ENCODE measurements at places on chromosomes 11 and 22.

DNA sequence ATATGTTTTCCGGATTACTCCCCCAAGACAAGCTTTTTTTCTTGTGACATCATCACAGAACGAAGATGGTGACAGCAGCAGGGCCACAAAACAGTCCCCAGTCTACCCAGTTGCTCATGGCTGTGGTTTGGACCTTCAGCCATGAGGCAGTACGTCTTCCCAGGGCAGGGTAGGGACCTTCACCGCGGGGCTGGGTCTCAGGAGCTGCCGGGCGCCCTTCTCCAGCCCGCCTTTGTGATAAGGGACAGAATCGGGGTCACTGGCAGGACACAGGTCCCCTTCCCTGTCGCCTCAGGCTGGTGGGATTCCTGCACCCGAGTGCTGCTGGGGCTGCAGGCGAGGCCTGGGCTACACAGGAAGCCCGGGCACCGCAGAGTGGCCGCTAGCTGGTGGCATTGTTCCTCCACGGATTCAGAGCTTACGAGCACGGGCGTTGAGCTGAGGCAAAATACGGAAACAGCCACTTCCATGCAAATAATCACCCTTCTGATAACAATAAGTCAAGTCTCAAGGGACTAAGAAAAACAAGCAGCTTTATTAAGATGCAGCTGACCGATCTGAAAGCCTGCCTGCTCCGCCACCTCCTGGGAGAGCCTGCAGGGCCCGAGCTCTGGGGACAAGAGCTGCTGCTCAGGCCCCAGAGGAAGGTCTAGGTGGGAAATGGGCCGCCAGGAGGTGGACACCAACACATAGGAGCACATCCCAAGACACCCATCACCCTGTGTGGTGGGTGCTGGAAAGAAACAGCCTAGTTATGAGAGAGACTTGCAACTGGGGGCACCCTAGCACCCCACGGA, 12.3 kb downstream of the TBX1 start:
- DNase-seq = no peak

DNA sequence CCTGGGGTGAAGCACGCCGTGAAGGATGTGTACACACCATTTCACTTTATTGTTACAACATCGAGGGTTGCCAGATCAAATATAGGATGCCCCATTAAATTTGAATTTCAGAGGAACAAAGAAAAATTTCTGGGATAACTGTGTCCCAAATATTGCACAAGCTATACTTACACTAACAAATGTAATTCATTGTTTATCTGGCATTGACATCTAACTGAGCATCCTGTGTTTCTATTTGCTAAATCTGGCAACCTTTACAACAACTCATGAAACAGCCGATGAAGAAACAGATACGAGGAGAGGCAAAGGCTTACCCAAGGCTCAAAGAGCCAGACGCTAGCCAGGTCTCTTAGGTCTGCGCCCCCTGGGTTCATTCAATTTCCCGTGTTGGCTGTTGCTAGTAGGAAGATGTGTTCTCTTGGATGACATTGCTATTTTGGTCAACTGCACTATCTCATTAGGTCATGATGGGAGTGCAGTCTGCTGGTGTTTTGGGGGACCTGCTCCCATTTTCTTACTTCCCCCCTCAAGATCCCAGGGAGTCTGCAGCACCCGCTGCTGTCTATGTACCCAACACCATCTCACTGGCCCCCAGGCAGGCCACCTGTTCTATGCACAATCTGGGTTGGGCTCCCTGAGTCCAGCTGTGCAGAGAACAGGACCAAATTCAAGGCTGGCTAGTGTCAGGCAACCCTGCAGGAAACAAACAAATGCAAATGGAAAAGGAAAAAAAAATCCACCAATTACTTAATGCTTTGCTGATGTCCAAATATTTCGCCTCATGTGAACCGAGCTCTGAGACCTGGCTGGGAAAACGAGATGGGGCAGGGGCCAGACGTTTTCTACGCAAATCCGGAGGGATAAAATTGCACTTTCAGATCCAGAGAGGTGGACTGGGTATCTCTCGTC, 560.9 kb downstream of the MIAT start:
- DNase-seq = no peak

DNA sequence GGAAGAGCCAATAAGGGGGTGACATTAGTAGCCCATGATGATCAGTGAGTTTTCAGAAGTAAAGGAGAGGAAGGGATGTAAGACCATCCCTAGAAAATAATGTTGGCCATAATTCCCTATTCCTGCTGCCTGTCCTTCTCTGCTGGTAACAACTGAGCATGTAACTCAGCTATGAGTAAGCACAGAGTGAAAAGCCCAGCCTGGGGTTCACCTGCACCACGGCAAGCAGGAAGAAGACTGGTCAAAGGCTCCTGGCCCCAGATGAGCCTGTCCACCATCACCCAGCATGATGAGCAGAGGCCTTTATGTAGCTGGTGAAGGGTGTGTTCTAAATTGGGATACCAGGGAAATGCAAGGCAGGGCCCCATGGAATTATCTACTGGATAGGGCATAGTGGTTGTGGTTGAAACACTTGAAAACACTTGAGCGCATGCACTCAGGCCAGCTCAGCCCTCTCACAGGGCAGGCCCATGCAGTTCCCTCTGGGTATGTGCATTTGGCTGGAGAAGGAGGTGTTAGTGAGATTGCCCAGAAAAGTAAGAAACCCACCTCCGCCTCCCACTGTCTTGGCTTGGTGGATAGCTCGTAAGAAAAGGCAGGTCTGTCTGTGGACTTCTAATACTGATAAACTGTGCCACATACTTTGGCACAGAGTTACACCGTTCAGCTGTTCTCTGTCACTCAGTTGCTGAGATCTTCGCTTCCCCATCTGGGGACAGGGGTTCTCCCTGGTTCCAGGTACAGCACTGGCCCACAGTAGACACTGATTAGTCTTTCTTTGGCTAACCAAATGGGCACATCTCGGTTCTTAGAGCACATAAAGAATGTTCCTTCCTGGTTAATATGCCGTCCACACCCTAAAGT, 86.8 kb downstream of the AMOTL1 start:
- DNase-seq = no peak

GRCh38 chr22:28179392-28179791, 260.3 kb upstream of the PITPNB start:
- no peak for DNase-seq

- no peak for DNase-seq
Measured at GRCh38 chr11:69746752-69747742, 28.1 kb downstream of the FGF4 start.

- no peak for DNase-seq
Measured at GRCh38 chr11:33753304-33753967, 17.2 kb upstream of the CD59 start.

GRCh38 chr22:20615533-20616450, 108.4 kb downstream of the MED15 start:
- DNase-seq = no peak

GRCh38 chr11:134024420-134025081, 44.3 kb upstream of the JAM3 start:
- no peak for DNase-seq

DNA sequence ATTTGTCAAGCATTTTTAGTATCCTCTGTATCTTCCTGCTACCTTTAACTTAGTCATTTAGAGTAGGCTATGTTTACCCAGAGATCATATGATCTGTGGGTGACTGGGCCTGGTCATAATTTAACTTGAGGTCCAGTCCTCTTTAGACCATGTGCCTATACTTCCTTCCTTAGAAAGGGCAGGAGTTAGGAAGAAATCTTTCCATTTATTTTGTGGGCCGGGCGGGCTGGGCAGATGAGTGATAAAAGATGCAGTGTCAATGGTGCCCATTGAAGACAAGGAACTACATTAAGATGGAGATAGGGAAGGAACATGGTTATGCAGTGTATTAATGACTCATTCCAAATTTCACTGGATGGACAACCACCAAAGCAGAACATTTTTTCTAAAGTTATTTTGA, 30.9 kb upstream of the PDE3B start:
- DNase-seq = no peak

DNA sequence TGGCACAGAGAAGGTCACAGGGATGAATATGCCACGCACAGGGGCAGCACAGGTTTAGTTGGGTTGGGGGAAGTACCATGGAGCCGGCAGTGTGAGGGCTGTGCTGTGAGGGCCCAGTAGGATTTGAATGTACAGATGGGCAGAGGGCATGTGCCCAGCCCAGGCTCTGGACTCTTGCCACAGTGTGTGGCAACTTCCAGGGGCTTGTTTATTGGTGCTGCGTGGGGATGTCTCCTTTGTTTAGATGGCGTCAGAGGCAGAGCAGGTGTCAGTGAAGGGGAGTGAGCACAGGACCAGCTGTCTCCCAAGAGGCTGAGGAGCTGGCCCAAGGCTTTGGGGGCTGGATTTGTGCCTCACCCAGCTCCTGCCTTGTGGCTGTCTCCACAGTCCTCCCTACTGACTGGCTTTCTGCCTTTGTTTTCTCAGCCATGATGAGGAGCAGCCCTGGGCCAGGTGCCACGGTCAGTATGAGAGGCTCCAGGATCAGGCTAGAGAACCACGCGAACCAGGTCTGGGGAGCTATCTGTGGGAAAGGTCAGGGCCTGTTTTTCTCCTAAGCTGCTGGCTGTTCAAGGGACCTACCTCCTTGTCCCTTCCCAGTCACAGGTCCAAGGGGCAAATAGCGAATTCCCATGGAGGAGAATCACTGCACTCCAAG, 21.9 kb downstream of the SUN2 start:
- DNase-seq = peak; percentile 95

DNA sequence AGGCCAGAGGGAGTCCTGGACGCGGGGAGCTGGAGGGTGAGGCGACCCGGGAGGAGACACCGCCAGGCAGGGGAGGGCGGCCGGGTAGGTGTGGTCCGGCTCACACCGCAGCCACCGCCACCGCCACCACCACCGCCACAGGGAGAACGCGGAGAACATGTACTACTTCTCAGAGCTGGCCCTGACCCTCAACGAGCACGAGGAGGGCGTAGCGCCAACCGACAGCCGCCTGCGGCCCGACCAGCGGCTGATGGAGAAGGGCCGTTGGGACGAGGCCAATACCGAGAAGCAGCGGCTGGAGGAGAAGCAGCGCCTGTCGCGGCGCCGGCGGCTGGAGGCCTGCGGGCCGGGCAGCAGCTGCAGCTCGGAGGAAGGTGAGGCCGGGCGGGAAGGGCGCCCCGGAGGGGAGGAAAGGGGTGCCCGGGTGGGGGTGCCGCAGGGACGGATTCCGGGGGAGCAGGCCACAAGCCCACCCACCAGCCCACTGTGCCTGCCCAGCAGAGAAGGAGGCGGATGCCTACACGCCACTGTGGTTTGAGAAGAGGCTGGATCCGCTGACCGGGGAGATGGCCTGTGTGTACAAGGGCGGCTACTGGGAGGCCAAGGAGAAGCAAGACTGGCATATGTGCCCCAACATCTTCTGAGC, 62.8 kb downstream of the MORC2 start:
- peak; percentile 77 for DNase-seq

DNA sequence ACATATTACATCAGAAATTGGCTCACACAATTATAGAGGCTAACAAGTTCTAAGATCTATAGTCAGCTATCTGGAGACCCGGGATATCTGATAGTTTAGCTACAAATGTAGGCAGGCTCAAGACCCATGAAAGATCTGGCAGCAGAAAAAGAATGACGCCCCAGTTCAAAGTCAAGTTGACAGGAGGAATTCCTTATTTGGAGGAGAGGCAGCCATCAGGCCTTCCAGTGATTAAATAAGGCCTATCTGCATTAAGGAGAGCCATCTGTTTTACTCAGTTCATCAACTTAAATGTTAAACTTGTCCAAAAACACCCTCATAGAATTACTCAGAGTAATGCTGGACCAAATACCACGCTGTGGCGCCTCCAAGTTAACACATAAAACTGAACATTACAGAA, 1402.6 kb downstream of the FAM181B start:
- DNase-seq = no peak

DNA sequence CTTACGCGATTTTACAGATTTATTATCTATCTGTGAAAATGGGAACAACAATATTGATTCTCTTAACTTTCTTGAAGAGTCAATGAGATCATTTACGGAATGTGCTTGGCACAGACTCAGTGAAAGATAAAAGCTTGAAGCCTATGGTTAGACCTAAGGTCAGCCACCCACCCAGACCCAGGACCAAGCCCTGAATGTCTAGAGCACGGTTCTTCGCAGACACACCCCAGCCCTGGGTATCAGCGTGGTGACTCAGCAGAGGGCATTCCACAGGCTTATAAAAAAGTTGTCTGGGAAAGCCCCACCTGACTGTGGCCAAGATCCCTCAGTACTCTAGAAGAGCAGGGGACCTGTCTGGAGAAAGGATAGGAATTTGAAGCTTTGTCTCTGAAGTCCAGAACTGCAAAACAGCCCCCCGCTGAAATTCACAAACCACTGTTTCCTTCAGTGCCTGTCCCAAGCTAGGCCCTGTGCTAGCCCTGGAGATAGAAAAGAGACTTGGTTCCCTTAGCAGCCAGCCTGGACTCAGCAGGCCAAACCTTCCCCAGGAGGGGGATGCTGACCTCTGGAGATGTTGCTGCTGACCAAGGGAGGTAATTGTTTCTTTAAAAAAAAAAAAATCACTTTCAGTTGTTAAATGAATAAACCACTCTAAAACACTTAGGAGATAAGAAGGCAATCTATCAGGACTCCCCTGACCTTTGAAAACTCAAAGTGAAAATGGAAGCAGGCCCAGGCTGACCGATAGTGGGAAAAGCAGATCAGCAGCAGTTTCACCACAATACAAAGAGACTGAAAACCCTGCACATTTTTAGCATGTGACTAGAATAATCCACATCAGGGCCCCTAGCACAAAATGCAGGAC, 114.0 kb downstream of the ABTB2 start:
- no peak for DNase-seq

DNA sequence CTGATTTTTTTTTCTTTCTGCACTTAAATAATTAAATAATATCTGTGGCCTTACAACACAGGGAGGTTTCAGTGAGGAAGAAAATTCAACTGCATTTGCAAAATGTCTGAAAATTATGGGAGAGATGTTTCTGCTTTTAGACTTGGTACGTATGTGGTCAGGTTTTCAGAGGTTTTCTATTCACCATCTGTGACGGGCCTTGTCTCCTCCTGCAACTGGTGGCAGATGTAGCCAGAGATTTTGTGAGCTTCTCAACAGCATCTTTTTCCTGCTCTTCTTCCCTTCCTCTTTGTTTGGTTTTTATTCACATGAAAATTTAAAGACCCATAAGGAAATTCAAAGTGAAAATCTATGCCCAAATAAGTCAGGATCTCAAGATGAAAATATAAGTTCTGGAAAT, 38.3 kb downstream of the ZBTB16 start:
- no peak for DNase-seq

DNA sequence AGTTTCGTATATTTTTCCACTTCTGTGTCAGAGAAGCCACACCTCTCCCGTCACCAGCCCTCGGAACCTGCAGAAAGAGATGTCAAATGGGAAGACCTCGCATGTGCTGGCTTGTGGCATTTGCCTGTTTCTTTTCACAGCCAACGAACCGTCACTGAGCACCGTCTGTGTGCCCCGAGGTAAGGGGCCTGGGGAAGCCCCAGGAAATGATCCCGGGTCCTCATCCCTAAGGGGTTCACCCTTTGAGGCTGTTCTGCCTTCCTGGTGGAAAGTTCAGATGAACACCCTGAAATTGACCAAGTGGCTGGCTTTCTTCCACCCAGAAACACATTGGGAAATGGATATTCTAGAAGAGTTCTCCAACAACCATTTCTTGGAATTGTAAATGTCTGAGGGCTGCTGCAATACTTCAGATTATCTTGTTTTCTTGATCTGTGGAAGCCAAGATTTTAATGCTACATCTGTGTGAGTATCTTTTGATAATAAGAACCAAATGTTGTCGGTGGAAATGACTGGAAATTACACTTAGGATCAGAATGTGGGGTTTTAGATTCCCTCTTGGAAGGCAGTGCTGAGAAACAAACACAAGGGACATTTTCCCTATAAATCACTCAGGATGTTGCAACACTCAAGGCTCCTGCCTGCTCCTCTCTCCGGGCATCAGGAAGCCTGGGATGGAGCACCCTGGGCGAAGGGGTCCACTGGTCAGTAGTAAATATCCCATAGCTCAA, 37.6 kb downstream of the RIBC2 start:
- DNase-seq = no peak

Data from esophagus muscularis mucosa (tissue), 4 donors.